Activated CD8-positive, alpha-beta memory T cell treated with anti-CD3 and anti-CD28 coated beads for 4 hours (primary cell): ENCODE measurements at places on chromosomes 11 and 22.

DNA sequence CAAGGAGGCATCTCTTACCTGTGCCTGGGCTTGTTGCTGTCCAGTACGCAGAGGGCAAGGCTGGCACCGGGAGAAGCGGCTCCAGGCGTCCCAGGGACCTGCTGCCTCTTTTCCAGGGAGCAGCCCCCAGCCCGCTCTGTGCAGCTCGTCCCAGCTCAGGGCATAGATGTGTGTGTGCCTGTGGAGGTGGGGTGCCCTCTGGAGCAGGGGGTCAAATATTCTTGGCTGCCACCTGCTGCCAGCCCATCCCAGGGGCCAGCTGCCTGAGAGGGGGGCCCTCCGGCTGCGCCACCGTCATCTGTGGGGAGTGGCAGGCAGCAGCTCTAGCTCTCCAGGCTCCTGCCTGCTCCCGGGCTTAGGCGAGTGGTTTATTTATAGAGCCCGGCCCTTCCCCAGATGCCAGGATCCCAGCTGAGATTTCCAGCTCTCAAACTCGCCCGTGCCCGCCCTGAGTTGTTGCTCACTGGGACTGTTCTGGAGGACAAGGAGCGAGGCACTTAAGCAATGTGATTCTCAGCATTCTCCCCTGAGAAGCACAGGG lies 87.5 kb downstream of the RTL6 start:
- no peak for DNase-seq

DNA sequence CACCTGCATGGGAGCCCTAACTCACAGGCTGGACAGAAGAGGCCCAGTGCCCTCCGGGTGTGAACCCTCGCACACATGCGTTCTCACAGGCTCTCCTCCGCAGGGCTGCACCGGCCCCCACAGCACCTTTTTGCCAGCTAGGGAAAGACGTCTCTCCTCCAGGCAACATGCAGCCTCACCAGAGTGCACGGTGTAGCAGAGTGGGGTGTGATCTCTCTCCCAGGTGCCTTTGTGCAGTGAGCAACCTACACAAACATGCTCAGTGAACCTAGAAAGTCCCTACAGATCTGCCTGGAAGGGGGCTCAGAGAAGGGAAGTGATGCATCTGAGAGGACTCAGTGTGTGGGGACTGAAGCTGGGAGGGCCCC lies 3.7 kb upstream of the CARNS1 start:
- no peak for DNase-seq

DNA sequence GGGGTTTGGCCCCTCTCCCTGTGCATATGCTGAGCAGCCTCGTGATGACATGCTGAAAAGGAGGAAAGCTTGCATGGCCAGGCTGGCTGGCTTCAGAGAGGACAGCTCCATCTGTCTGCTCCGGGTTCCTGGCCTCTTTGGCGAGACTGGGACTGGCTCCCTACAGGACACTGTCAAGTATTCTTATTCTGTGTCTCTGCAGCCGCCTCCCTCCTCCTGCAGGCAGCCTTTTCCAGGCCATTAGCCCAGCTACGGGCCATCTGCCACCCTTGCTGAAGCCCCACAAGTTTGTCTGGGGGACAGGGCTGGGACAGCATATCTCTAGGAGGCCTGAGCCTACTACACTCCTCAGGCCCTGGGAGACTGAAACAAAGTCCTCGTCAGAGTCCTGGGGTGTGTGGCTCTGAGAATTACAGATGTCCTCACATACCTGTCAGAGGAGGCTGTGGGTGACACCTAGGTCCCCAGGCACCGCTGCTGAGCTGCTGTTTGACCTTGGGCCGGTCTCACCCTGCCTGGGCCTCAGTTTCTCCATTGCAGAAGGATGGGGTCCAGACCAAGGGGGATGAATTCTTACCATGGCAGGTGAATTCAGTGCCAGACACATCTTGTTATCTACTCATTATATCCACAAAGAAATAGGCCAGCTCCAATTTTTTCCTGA lies 11.0 kb downstream of the MRGPRG start:
- no peak for DNase-seq

DNA sequence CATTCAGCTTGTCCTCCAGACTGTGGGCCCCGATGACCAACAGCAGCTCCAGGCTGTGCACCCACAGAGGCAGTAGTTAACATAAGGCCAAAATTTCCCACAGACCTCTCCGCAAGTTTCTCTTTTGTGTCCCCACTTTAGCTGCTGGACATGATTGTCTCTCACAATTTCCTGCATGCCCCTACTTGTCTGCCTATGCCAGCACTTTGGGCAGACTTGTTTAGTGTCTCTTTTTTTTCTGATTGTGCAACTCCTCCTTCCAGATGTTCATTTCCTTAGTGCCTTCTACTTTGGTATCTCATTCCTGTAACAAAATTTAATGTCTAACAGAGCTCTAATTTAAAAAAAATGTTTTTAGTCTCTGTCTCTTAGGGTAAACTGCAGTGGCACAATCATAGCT lies 23.8 kb upstream of the SCN3B start:
- DNase-seq: no peak

GRCh38 chr11:701741-702461 lies 4.1 kb upstream of the EPS8L2 start:
- no peak for DNase-seq

GRCh38 chr22:37775785-37776638 lies 31.7 kb upstream of the GCAT start:
- DNase-seq: no peak

DNA sequence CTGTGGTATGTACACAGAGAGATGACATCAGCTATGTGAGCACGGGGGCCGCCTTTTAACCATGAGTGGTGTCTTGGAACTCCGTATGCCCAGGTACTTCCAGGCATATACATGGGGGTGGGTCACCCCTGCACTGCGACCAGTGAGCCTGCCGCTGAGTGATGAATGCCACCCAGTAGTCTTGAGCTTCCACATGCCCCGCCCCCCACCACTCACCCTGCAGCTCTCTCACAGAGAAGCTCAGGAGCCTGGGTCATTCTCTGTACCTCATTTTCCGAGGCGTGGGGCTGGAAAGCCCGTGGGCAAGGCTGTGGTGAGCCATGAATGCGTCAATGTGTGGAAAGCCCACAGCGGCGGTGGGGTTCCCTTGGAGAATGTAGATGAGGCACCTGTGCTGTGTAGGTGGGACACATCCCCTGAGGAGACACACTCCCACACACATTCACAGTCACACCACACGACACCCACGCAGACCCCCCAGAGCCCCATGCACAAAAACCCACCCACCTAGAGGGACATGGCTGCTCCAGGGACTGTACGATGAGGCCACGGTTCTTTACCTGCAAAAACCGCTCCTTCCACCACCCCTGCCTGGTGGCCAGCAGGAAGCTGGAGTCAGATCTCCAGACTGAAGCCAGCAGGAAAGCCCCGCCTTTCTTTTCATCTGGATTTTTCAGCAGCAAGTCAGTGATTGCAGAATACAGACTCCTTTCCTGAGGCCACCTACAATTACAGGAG lies 67.6 kb downstream of the PIWIL3 start:
- no peak for DNase-seq

GRCh38 chr22:44482776-44483175 lies 15.3 kb downstream of the RTL6 start:
- no peak for DNase-seq
